ENCODE measurements at places on chromosomes 6 and 20.
A peak's percentile ranks its signal among the peaks of the same experiment; 100 is the strongest.

- no peak for DNase-seq
Measured at GRCh38 chr6:31357886-31358285, 907 bp upstream of the HLA-B start.

- DNase-seq, result no peak
Measured at GRCh38 chr6:41680182-41680965, 42.1 kb downstream of the MDFI start.

- no peak for DNase-seq
Measured at GRCh38 chr6:22966691-22967422, 397.5 kb downstream of the HDGFL1 start.

GRCh38 chr6:125099211-125100073 is 54.1 kb upstream of the TPD52L1 start:
- peak; percentile 16 for DNase-seq

All from stimulated activated CD4-positive, alpha-beta T cell treated with anti-CD3 and anti-CD28 coated beads, Interleukin-4, amount 100 ng/mL, for 48 hours (primary cell).